ENCODE measurements at places on chromosomes 16 and 17. TPM values are rescaled to one million over a fixed set of nuclear protein-coding genes. Genes with fewer than 3 reads are reported as not detected.

- no peak for DNase-seq
These were observed 287.9 kb downstream of the CPPED1 start for GRCh38 chr16:12515746-12516145.

The CLEC18B gene
- 5.5 TPM for total RNA-seq

DNA sequence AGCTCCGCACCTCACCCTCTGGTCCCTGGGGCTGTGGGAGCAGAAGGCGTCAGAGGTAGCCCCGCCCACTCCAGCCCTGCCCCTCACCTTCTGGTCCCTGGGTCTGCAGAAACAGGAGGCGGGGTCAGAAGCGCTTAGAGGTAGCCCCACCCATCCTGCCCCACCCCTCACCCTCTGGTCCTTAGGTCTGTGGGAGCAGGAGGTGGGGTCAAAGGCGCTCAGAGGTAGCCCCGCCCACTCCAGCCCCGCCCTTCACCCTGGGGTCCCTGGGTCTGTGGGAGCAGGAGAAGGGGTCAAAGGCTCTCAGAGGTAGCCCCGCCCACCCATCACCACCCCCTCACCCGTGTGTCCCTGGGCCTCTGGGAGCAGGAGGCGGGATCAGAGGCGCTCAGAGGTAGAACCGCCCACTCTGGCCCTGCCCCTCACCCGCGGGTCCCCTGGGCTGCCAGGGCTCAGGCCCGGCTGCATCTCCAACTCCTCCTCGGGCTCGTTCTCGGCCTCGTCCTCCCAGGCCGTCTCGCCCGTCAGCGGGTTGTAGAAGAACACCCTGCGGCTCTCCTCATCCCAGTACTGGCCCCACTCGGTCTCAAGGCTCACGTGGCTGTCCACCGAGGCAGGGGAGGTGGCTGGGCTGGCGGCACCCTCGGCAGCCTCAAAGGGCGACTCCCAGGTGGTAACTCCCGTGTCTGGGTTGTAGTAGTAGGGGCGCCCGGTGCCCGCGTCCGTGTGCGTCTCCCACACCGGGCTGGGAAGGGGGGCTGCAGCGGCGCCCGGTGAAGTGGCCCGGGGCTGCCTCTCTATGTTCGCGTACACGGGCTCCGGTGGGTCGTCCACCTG is 27.2 kb downstream of the ARHGAP27 start:
- DNase-seq: peak; percentile 91

DNA sequence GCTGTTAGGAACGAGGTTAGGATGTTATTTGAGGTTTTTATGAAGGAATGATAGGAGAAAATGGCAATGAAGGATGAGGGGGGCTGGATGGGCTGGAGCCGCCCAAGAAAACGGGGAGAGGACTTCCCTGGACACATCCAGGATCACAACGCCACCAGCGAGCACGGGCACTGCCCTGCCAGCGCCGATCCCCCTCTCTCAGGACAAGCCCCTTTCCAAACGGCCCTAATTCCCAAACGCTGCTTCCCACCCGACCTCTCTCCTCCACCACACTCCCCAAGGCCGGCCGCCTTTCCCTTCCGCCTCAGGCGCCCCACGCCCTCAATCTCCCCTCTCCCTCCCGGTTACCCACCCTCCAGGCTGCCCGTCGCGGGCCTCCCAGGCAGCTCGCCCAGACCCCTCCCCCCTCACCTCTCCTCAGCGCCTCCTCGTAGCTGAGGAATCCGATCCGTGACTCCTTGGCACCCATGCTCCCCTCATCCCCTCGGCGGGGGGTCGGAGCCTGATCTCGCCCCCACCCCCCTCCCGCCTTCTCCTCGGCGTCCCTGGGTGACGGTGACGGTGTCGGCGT is 377 bp downstream of the USP32 start:
- no peak for DNase-seq

GRCh38 chr17:65434251-65434650 is 127.2 kb downstream of the AXIN2 start:
- DNase-seq: no peak

The TBC1D3E gene
- not detected for total RNA-seq

The DNAI2 gene
- not detected for total RNA-seq

The SLC52A1 gene
- 5.3 TPM for total RNA-seq

The KRTAP9-4 gene
- not detected for total RNA-seq

The RSPRY1 gene
- 42.0 TPM for total RNA-seq

DNA sequence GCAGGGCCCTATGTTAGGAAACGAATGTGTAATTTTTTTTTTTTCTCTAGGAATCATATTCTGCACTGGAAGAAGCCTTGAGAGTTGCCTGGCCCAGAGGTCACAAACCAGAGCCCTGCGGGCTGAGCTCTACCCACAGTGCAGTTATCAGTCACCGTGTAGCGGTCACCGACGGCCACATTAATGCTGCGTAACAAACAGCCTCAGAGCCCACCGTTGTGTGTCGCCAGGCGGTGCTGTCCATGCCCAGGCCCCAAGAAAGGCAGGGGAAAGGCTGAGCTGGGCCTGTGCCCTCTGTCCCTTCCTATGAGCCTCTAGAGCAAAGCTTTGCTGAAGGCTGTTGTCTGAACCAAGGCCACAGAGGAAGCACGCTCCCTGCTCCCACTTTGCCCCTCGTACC is 4.5 kb upstream of the LMF1 start:
- DNase-seq: no peak

The GNGT2 gene
- 0.89 TPM for total RNA-seq

The CSH2 gene
- not detected for total RNA-seq

The YPEL3 gene
- 78.4 TPM for total RNA-seq

- DNase-seq: no peak
These were observed 134.2 kb downstream of the ABCC1 start for GRCh38 chr16:16083421-16084156.

DNA sequence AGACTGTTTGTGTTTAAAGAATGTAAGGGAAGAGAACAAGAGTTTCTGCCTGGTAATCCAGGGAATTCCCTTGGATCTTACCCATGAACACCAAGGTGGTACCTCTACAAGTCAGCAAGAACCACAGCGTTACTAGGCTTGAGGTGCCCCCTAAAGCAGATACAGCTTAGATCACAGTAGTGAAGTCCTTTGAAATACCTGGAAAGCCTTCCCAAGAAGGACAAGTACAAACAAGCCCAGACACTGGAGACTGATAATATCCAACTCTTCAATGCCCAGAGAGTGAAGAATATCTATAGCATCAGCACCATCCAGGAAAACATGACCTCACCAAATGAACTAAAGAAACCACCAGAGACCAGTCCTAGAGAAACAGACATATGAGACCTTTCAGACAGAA is 3.8 kb upstream of the APPBP2 start:
- no peak for DNase-seq

The MPV17L gene
- total RNA-seq: 8.3 TPM

DNA sequence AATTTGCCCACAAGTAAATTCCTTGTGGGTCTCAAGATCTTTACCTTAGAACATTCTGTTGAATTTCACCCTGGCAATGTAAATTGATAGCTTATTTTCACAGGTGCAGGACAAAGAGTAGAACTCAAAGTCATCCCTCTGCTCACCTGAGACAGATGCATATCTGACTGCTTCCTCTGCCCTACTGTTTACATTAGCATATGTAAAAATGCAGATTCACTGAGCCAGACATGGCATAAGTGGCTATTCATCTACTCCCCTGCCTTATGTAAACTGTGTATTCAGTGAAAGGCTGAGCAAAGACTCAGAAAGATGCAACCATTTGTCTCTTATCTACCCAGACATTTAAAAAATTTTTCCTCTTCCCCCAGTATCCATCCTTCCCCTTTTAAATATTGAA is 22.3 kb upstream of the MILR1 start:
- DNase-seq: no peak

GRCh38 chr16:9286930-9287329 is 195.5 kb downstream of the HAPSTR1 start:
- peak; percentile 84 for DNase-seq

DNA sequence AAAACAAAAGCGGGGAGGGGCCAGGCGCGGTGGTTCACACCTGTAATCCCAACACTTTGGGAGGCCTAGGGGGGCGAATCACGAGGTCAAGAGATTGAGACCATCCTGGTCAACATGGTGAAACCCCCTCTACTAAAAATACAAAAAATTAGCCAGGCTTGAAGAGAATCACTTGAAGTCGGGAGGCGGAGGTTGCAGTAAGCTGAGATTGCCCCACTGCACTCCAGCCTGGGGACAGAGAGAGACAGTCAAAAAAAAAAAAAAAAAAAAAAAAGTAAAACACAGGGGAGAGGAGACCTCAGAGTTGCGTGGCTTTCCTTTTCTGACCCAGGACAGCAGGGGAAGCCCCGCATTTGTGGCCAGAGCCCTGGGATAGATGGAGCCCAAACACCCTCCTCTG is 19.9 kb downstream of the ACTG1 start:
- no peak for DNase-seq

GRCh38 chr17:17060001-17060922 is 18.0 kb downstream of the MPRIP start:
- no peak for DNase-seq

GRCh38 chr17:1264196-1264595 is 6.0 kb upstream of the BHLHA9 start:
- no peak for DNase-seq

DNA sequence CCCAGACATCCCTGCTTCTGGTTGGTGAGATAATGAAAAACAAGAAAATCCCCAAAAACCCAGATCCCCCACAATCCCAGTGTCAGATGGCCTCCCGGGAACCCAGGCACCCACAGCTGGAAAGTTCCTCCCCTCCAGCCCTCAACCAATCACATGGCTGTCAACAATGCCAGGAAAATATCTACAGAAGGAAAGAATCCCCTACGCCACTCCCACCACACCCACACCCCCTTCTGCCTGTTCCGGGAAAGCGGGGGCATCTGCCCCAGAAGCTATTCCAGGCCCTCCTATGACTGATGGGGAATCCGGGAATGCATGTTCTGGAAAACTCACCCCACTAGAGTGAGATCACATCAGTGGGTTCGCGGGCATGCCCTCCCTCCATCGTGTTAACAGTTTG is 1.8 kb downstream of the TMEM95 start:
- no peak for DNase-seq

DNA sequence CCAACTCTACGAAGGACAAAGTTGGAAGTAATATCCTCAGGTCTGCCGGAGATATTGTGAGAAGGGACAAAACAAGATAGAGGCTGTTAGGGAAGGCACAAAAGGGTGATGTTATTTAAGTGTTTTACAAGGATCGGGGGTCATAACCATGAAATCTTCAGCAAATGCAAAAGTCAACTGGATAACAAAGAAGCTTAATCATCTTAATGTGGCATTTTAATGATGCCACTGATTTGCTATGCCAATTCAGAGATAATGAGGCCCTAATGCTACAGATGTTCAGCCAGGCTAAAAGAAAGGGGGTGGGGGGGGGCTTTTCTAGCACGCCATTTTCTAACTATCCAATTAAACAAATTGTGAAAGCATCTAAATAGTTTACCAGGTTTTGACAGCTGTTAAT is 63.1 kb downstream of the IKZF3 start:
- DNase-seq: no peak

The CDYL2 gene
- total RNA-seq: 8.9 TPM

GRCh38 chr16:73692861-73693260 is 603.8 kb upstream of the PSMD7 start:
- no peak for DNase-seq

GRCh38 chr17:82195675-82196672 is 16.7 kb downstream of the CCDC57 start:
- no peak for DNase-seq

The KCNJ12 gene
- 1.9 TPM for total RNA-seq

DNA sequence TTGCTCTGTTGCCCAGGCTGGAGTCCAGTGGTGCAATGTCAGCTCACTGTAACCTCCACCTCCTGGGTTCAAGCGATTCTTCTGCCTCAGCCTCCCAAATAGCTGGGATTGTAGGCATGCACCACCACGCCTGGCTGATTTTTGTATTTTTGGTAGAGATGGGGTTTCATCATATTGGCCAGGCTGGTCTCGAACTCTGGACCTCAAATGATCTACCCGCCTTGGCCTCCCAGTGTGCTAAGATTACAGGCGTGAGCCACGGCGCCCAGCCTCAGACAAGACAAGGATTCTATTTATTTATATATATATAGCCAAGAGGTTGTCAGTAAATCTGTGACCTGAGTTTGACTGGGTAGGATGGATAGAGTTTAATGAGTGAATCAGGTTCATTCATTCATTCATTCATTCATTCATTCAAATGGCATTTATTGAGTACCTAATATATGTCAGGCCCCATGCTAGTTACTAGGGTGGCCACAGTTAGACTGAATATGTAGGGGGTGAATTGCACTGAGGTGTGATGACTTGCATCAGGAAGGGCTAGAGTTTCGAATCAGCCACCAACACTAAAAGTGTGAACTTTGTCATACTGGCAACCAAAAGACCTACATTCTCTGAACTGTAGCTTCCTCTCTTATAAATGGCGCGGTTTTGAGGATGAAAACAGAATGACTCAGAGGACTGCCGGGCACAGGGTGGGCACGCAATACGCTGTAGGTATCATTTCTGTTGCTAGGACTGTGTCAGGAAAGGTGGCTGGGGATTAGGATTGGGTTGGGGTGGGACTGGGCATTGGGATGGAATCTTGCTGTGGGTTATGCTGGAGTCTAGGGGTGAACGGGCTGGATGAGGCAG is 37.8 kb downstream of the ITGAE start:
- no peak for DNase-seq

GRCh38 chr17:60090417-60090816 is 11.7 kb upstream of the HEATR6 start:
- DNase-seq: no peak

The PIK3R5 gene
- 2.7 TPM for total RNA-seq

The MPHOSPH6 gene
- 16.4 TPM for total RNA-seq

DNA sequence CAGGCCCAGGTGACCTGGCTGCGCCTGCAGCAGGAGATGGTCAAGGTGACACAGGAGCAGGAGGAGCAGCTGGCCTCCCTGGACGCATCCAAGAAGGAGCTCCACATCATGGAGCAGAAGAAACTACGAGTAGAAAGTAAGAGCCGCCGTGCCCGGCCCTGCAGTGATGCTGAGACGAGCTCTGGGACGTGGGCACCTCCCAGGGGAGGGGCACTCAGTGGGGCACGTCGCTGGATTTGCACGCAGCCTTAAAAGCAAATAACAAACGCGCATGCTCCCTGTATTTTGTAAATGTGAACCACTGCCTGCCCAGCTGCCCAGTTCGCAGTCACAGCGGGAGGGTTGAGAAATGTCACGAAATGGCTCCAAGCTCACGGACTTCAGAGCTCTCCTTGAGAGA is 15.3 kb upstream of the GAA start:
- DNase-seq: no peak

DNA sequence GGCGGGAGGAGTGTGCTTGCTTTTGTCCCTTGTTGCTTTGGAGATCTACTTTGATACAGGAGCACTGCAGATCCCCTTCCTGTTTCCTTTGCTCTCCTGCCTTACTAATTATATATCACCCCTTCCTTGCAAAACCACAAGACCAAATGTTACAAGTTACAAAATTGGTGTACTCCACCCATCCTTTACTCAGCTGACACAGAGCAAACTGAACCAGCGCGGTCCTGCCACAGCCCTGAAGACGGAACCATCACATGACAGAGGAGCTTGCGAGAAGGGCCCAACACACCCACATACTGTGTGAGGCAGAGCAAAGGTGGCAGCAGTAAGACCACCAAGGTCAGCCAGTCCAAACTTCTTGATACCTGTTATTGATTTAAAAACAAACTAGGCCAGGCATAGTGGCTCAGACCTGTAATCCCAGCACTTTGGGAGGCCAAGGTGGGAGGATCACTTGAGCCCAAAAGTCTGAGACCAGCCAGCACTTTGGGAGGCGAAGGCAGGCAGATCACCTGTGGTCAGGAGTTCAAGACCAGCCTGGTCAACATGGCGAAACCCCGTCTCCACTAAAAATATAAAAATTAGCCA is 33.2 kb downstream of the CYTH1 start:
- DNase-seq: peak; percentile 66

Measured in mucosa of descending colon (tissue), 3 donors.